Inflammatory macrophage (primary cell): ENCODE measurements at places on chromosomes 6 and 20.
A peak's percentile ranks its signal among the peaks of the same experiment; 100 is the strongest.

DNA sequence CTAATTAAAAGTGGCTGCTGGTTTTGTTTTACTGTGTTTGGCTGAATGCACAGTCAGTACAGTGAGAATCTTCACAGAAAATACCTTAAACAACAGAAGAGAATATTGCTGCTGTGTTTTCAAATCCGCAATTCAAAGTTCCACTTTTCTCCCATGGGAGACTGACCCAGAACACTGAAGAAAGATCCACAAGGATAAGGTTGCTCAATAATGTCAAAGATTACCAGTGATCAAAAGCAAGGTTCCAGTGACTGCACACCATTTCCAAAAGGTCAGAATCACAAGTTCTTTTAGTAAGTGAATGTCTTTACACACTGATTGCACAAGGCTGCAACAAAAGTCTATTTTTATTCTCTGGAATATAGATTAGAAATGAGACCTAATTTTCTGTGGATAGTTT is 82.3 kb downstream of the EPHA7 start:
- DNase-seq: no peak

DNA sequence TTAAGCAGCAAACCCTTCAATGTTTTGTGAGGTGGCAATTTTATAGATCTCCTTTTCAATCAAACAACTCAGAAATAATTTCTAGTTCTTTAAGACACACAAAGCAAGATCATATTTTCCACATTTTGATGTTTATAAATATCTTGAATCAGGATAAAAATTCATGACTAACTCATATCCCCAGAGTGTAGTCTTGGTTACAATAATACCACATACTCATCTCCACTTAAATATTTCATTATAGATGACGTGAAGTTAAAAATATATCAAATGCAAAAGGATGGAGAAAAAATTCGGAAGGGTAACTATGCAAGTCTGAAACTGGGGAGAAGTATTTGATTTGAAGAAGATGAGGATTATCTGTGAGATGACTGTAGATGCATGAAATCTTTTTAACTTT is 59.8 kb upstream of the HIVEP1 start:
- no peak for DNase-seq

DNA sequence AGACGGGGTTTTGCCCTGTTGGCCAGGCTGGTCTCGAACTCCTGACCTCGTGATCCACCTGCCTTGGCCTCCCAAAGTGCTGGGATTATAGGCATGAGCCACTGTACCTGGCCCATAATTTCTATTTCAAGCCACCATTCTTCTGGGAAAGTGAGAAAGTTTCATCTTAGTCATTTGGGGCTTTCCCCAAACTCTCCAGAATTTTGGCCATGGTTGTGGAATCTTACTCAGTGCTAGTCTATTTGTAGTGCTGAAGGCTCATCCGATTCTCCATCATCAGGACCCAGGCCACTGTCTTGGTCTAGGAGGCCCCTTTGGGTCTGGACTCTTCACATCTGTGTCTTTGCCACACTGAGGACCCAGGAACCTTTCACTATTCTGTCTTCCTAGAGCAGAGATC is 164.9 kb downstream of the EYA2 start:
- no peak for DNase-seq

GRCh38 chr6:132005178-132005577 is 54.0 kb upstream of the CCN2 start:
- peak; percentile 41 for DNase-seq

DNA sequence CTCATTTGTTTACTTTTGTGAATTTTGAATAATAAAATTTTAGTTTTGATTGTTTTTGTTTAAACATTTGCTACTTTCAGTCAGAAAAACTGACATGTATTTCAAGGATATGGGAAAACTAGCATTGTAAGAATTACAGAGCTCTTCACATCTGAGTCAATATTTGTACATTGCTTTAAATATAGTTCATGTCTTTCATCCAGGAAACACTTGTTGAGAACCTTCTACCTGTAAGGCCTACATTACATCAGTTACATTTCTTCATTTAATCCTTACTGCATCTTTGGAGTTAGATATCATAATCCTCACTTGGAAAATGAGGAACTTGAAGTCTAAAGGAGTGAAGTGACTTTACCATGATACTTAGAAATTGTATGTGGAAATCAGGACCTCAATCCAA is 242.9 kb downstream of the KCNQ5 start:
- peak; percentile 7 for DNase-seq

DNA sequence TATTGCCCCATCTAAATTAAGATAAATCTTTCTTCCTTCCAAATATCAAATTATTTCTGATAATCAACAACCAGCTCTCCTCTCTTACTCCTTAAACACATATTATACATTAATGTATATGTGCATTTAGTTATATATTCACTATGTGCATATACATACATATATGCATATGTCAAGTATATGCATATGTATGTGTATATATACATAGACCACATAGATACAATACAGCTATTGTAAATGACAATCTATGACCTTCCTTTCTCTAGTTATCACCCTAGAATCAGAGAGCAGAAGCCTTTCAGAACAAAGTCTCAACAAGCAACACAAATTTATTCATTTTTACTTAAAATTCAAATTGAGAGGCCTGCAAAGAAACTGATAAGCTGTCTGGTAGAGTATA is 241.1 kb upstream of the THEMIS start:
- no peak for DNase-seq

GRCh38 chr6:153183925-153184324 is 52.8 kb upstream of the RGS17 start:
- no peak for DNase-seq

GRCh38 chr6:148530976-148531375 is 188.3 kb downstream of the SASH1 start:
- DNase-seq: no peak
